NCI-H2081 (cell line): ENCODE measurements at places on chromosomes 5 and 9.

DNA sequence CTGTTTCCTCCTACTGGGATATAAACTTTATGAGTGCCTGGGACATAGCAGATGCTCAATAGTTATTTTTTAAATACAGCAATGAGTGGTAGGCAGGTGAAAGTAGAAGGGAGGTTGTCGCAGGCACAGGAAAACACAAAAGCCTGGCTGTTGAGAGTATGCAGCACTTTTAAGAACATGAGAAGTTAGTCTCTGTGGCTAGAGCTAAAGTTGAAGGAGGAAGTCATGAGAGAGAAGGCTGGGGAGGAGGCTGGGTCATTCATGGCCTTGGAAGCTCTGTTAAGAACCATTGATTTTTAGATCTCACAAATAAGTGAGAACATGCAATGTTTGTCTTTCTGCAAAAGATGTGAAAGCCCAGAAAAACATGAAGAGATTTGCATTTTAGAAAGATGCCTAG, 126.7 kb downstream of the PRKACG start:
- DNase-seq = no peak

DNA sequence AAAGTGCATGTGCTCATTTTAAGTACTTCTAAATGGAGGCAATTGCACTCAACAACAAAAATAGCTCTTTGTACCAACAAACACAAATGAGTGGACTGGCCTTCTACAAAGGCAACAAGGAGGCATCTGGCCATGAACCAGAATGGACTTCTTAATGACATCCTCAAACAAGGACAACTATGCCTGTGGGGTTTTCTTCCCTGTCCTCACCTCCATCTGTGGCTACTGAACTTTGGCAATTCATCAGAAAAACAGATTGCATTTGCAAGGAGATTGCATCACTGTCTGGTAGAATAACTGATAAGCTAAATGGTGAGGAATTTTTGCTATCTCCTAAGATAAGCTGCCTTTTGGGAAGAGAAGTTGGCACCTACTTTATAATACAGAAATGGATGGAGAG, 447.3 kb upstream of the CCNG1 start:
- DNase-seq = no peak

GRCh38 chr5:126837906-126838539, 61.1 kb downstream of the LMNB1 start:
- no peak for DNase-seq

DNA sequence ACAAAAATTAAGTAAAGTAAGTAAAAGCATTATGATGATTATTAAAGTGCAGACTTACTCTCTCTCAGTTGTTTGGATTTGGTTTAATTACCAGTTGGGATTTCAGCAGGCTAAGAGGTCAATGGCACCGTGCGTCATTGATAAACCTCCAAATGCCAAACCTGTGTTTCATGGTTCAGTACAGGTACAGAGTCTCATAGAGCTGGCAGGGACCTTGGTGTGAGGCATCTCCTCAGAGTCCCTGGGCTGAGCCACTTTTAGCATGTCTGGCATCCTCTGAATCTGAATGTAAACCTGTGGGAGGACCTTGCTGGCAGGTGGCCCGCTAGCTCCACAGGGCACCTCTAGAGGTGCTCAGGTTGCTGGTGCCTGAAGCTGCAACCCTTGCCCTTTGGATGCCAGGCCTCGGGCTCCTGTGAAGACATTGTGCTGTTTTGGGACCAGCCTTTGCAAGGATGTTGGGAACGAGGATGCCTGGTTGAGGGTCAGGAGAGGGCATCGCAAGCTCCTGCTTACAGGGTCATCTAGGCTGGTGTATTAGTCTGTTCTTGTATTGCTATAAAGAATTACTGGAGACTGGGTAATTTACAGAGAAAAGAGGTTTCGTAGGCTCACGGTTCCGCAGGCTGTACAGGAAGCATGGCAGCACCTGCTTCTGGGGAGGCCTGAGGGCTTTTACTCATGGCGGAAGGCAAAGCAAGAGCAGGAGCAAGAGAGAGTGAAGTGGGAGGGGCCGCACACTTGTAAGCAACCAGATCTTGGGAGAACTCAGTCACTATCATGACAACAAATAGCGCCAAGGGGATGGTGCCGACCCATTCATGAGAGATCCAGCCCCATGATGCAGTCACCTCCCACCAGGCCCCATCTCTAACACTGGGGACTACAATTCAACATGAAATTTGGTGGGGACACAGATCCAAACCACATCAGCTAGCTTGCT, 14.9 kb upstream of the STC2 start:
- DNase-seq = no peak

DNA sequence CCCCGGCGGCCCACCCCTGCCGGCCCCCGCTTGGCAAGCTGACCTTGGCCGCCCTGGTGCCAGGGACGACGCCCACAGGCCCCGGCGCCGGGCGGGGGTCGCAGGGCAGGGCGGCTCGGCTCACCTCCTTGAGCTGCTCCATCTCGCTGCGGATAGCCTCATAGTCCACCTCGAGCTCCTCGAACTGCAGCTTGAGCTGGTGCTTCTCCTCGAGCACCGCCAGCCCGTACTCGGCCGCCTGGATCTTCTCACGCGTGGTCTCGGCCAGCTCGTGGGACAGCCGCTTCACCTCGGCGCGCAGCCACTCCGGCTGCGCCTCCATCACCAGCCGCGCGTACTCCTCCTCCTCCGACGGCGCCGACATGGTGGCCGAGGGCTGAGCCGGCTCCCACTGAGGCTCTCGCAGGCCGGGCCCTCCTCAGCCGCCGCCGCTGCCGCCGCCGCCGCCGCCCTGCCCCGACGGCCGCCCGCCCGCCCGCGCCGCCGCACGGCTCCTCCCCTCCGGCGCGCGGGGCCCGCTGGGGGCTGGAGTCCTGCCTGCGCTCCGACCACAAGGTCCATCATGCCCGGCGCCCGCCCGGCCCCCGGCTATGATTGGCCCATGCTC, at the start of gene BICD2:
TSS of gene BICD2 (minus strand) at position 453 of the 607 bp plus-strand sequence. CDS start at position 364, 89 bp downstream.
- no peak for DNase-seq

- DNase-seq = no peak
Measured at GRCh38 chr9:5988265-5988664, 27.2 kb downstream of the RANBP6 start.

DNA sequence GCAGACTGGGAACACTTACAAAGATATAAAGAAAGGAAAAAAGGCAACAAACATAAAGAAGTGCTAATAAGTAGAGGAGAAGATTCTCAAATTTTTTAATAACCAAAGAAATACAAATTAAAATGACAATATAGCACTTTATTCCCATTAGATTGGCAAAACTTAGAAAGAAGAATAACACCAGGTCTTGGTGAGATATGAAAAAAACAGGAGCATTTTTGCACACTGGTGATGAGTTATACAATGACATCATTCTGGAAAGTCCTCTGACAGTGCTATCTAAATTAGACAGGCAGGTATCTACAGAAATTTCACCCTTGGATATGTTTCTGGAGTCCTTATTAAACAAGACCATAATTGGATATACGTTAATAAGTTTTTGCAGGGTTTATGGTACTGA, 9.5 kb upstream of the SFXN1 start:
- DNase-seq = no peak

DNA sequence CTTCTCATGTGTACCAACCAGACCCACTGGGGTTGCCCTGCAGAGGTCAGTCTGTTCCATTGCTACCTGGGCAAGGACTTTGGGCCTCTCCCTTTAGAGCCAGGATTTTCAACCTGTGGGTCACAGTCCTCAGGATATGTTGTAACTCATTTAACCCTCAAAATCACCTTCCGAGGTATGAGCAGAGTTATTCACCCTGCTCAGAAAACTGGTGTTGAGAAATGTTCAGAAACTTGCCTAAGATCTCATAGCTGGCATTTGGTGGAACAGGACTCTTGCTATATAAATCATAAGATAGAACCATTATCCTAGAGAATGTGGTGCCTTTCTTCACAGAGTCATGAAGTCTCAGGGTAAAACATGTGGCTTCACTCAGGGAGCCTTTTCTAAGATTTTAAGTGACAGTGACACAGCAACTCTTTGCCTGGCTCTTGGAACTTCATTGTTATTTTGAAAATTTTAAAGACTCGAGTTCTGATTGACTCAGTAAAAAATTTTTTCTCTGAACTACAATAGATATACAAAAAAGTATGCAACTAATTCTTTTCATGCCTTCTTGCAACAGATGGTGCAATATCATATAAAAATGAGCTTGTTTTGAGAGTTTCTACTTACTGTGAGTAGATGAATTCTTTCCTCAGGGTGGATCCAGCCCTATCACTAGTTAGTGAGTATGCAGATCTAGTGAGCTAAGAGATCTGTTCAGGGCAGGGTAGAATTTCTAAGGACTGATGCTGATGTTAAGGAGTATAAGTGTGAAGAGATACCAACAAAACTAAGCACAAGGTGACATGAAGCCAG, 29.5 kb downstream of the CAST start:
- no peak for DNase-seq

DNA sequence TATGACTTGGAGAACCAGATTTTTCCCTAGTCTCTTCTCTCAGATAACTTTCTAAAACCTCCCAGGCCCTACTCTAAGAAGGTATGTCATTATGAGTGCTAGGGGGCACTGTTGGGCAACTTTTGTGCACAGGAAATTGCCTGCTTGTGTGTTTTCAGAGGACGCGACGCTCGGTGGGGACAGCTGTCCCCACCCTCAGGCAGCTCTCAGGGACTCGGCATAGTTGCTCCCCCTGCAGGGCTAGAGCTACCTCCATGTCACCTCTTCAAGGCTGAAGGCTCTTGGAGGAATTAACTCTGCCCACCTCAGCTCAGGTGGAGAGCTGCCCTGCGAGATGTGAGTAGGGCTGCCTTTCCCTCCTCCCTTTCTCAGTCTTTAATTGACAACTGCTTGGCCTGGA, 10.2 kb upstream of the TIFAB start:
- DNase-seq = peak; percentile 73

- no peak for DNase-seq
Measured at GRCh38 chr9:710951-711745, 130.3 kb upstream of the DMRT1 start.

DNA sequence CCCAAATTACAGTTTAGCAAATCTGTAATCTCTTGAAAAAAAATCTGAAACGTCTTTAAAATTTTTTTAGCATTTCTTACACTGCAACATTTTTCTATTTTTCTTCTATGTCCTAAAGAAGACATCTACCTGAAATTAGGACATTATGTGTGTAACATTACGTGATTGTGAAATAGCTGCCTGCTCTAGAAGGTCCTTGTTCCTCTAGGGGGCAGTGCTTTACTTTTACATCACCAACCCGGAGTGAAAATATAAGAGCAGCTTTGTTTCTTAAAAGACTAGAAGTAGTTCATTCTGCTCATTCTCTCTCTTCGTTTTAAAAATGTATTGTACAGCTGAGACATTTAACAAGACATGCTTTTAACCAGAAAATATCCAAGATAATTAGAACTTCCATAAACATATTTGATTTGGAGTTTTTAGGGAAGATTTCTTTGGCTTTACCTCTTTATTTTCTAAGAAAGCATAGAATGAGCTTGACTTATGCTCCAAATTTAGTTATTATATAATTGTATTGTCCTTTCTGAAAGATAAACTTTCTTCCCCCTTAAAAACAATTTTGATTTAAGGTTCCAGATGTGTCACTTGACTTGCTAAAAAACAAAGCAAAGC, 48.1 kb upstream of the RIOK2 start:
- peak; percentile 56 for DNase-seq

DNA sequence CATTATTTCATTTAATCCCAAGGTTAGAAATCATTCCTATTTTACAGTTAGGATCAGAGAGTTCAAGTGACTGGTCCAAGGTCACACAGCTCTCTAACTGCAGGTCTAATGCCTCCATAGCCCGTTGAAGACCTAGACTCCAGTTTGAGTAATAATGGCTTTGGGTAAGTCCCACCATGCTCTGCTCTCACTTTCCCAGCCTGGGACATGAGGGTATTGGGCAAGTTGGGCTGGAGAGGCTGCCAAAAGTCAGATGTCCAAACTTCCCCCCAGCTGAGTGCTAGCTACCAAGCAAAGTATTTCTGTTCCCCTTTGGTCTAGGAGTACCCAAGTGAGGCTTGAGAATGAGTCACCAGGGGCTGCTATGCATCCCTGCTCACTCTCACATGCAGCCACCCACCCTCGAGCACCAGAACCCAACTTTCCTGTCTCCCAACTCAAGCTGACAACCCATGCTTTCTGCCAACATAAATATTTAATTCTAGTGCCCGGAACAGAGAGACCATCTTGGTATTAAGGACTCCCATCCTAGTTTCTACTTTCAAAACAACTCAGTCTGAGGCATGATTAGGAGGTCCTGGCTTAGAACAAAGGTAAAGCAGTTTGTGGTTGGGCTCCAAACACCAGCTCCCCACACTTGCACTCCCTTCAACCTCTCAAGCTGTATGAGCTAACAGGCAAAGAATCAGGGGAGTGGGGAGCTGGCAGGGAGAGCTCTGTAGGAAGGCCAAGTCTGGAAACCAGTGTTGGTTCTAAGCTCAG, 236.5 kb upstream of the TRIM32 start:
- DNase-seq = no peak

DNA sequence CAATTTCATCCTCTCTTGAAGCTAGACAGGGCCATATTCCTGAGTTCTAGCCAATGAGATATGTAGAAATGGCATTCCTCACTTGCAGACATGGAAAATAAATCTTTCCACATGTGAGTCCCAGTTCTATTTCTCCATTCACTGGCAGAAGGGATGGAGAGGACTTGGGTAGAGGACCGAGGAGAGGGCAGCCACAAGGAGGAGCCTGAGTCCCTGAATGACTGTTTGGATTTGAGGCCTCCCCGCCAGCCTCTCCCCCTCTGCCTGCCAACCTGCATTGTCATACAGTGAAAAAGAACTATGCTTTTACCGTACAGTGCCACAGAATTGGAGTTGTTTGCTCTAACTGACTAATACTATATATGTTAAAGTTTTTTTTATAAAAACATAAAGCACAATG, 583.0 kb upstream of the WWC1 start:
- no peak for DNase-seq

- no peak for DNase-seq
Measured at GRCh38 chr9:20604562-20604961, 17.7 kb downstream of the MLLT3 start.

GRCh38 chr5:6525910-6526309, 77.3 kb downstream of the UBE2QL1 start:
- peak; percentile 60 for DNase-seq

DNA sequence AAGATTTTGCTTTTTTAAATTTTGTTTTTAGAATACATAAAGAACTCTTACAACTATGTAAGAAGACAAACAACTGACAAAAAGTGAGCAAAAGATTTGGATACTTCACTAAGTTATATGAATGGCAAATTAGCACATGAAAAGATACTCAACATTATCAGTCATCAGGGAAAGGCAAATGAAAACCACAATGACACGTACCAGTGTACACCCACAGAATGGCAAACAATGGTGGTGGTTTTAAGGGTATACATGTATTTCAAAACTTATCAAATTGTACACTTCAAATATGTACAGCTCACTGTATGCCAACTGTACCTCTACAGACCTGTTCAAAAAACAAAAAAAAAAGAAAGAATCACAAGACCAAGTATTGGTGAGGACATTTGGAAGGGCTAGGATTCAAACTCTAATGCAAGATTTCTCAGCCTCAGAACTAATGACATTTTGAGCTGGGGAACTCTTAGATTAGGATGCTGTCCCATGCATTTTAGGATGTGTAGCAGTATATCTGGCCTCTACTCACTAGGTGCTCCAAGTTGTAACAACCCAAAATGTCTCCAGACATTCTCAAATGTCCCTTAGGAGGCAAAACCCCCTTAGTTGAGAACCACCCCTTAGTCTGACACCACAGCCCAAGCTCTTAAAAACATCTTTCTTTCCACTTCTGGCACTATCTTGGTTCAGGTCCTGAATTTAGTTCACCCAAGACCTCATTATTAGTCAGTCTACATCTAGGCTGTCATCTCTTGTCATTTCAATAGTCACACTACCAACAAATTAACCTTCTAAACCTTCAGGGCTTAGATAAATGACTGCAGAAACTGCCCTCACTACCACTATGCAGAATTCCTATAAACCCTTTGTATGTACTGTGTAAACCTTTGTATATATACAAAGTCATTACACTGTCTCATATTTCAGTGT, 9.7 kb downstream of the SCAI start:
- DNase-seq = no peak
